ENCODE measurements at places on chromosomes 1 and 21.

- peak; percentile 81 for DNase-seq
These were observed 328.4 kb downstream of the ZP4 start for GRCh38 chr1:237562242-237562823.

GRCh38 chr1:10836726-10837125 lies 40.3 kb upstream of the CASZ1 start:
- DNase-seq, result no peak

GRCh38 chr1:39672551-39672947 lies 642 bp upstream of the NT5C1A start:
- no peak for DNase-seq

- DNase-seq, result no peak
These were observed 73.5 kb downstream of the PIK3R3 start for GRCh38 chr1:46058936-46059335.

GRCh38 chr1:246117066-246117791 lies 389.9 kb downstream of the SMYD3 start:
- peak; percentile 28 for DNase-seq

DNA sequence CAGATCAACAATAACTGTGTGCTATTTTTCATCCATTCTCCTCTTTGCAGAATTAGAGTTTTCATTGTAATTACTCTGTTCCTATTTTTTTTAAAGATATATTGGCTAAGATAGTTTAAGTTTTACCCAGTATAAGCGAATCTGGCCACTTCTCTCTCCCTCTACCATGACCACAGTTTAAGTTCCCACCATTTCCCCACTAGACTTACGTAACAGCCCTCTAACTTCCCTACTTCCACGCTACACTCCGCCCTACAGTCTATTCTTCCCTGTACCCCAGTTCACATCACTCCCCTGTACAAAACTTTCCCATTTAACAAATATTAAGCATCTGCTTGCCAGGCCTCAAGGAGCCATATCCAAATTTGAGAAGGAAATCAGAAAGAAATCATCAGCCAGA lies 16.5 kb downstream of the CTSK start:
- DNase-seq, result no peak

- DNase-seq, result no peak
These were observed 13.0 kb downstream of the SFPQ start for GRCh38 chr1:35179908-35180307.

DNA sequence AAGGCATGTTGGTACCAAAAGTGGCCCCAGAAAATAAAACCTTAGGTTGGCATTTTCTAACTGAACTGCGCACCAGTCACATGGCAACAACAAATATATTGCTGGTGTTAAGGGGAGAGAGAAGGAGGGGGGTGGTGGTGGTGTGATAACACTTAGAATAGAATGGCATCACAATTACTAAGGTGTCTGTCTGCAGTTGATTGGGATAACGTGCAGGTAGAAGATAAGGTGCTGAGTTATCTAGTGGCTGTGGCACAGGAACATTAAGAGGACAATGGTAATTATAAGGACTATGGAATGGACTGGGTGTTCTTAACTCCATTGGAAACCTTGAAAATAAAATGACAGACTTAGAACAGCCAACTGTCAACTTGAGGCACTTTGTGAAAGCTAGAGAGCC lies 1.4 kb upstream of the YIPF1 start:
- DNase-seq, result no peak

DNA sequence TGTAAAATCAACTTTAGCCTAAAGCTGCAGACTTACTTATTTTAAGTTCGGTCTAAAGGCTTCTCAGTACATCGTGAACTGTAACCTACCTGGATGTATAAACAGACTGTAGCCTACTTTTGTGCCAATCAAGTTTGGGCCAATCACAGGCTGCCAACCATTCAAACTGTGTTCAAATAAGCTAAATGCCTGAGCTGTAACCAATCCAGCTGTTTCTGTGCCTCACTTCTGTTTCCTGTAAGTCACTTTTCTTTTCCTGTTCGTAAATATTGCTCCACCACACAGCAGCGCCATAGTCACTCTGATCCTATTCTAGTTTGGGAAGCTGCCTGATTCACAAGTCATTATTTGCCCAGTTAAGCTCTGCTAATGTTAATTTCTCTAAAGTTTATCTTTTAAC lies 37.5 kb upstream of the SLAMF9 start:
- DNase-seq, result no peak

DNA sequence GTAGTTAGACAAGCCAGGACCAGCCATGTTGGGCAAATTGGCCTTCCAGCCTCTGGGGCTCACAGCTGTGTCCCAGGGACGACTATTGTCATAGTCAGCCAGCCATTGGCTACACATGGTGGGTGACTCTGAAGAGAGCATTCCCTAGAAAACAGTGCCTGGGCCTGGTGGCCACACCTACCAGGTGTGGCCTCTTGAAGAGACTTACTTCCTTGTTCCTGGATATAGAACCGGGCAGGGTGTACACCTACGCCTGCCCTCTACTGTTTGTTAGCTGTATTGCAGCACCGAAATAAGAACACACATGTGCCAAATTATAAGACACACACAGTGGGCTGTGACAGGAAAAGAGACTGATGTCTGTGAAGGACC lies 134.6 kb upstream of the ARHGEF16 start:
- peak; percentile 61 for DNase-seq

DNA sequence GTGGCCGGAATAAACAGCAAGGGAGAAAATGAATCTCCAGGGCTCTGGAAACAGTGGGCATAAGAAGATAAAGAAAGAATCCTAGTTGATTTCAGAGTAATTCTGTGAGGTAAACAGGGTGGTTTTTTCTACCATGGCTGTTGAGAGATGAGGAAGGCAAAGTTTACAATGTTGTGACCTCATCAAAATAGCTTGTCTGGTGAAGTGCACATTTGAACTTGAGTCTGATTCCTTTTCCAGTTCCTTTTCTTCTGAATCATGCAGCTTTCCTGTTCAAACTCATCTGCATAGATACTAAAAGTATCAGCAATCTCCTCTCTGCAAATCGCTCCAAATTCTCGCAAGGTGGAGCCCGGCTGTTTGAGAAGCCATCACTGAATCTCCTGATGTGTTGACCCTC lies 161.7 kb downstream of the PLPP3 start:
- no peak for DNase-seq

DNA sequence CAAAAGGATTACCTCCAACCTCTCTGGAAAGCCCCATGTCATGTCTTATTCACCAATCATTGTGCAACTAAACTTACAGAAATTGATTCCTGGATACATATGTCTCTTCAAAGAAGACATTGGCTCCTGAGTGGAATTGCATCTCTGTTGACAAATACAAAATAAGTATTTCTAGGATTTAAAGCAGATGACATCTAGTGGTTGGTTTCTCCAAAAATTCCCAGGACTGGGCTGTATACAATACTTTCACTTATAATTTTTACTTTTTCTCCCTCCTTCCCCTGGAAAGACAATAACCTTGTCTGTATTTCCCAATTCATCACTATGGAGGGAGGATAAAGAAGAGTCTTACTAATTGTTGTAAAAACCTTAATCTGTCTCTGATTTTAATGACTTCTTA lies 1347.4 kb downstream of the NCAM2 start:
- DNase-seq, result no peak

DNA sequence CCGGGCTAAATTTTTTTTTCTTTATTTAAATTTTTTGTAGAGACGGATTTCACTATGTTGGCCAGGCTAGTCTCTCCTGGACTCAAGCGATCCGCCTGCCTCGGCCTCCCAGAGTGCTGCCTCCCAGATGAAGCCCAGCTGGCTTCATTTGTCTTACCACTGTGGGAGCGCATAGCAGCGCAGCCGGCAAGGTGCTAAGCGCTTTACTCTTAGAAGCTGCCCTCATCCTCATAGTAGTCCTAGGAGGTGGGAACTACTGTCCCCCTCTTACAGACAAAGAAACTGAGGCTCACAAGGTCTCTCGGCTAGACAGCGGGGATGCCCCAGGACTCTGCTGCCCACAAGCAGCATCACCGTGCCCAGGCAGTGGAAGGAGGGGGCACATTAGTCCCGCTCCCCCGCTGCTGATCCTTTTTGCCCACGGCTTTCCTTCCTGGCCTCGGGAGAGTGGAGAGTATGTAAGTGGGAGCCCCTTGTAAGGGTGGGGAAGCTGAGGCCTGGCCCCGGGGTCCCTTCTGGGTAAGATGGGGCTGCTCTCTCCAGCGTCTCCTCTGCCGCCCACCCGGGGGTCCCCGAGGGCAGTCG lies 726 bp downstream of the TMEM54 start:
- DNase-seq, result no peak

- DNase-seq, result peak; percentile 34
These were observed 16.7 kb downstream of the LURAP1 start for GRCh38 chr1:46219551-46220520.

DNA sequence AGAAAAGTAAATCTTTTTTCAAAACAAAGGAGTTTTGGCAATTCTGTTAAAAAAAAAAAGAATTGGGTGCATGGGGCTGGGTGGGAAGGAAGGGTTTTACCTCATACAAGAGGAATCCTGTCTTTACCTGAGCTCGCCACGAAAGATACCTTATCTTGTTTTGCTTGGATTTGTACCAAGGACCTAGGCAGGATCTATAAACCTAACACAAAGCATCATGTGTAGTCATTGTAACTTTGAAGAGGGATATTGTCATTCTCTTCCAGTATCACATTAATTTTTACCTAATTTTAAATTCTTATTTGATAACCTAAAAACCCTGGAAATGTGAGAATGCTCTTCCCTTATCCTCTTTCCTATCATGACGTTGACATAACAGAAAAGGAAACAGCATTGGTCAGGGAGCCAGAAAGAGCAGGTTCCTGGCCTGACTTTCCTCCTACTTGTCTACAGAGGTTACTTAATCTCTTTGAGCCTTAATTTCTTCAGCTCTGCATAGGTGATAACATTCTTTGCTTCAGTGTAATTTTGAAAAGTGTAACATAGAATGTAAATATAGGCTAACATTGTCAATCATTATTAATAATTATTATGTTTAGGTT lies 4.0 kb upstream of the LAMC1 start:
- no peak for DNase-seq
